Activated CD4-positive, alpha-beta T cell treated with anti-CD3 and anti-CD28 coated beads for 24 hours (primary cell): ENCODE measurements at places on chromosomes 6 and 20.
A peak's percentile ranks its signal among the peaks of the same experiment; 100 is the strongest.

DNA sequence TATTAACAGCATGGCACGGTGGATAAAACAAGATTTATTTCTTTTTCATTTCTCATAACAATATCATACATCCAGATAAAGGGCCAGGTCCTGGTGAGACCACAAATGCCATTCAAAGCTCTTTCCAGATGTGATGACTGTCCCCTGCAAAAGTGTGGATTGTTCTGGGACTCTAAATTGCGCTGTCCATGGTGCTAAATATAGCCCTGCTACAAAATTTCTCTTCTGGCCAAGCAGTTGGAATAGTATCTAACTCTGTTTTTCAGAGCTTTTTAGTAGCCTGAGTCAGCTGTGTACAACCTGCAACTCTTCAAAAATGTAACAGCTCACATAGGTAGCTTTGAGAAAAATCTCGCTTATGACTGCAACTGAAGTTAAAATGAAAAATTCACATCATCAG lies 115.8 kb downstream of the MANEA start:
- DNase-seq: no peak

- DNase-seq: no peak
These were observed 148.1 kb downstream of the ZDHHC14 start for GRCh38 chr6:157528931-157529653.

DNA sequence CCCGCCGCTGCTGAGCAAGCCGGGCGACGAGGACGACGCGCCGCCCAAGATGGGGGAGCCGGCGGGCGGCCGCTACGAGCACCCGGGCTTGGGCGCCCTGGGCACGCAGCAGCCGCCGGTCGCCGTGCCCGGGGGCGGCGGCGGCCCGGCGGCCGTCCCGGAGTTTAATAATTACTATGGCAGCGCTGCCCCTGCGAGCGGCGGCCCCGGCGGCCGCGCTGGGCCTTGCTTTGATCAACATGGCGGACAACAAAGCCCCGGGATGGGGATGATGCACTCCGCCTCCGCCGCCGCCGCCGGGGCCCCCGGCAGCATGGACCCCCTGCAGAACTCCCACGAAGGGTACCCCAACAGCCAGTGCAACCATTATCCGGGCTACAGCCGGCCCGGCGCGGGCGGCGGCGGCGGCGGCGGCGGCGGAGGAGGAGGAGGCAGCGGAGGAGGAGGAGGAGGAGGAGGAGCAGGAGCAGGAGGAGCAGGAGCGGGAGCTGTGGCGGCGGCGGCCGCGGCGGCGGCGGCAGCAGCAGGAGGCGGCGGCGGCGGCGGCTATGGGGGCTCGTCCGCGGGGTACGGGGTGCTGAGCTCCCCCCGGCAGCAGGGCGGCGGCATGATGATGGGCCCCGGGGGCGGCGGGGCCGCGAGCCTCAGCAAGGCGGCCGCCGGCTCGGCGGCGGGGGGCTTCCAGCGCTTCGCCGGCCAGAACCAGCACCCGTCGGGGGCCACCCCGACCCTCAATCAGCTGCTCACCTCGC lies 1.5 kb downstream of the ARID1B start:
- DNase-seq: peak; percentile 35

GRCh38 chr6:117138425-117138824 lies 126.9 kb upstream of the VGLL2 start:
- no peak for DNase-seq

- no peak for DNase-seq
These were observed 40.3 kb downstream of the PPP1R14C start for GRCh38 chr6:150183105-150183504.

DNA sequence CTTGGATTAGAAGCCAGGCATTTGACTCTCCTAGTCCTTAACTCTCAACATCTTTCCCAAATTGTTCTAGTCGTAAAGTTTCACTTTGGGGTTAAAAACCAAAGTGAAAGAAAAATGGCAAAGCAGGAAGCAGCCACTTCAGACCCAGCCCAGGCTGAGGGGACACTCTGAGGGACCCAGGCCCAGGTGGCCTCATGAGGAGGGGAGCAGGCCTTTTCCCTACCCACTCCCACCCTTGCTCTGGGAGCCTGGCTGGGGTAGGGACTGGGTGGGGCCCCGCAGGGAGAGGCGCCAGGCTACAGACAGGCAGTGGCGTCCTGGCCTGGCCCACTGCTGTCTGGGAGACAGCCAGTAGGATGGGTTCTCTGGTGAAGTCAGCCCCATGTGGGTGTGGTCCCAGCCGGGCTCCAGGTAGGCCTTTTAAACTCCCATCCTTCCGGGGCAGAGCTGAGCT lies 68.7 kb upstream of the MYL9 start:
- no peak for DNase-seq

DNA sequence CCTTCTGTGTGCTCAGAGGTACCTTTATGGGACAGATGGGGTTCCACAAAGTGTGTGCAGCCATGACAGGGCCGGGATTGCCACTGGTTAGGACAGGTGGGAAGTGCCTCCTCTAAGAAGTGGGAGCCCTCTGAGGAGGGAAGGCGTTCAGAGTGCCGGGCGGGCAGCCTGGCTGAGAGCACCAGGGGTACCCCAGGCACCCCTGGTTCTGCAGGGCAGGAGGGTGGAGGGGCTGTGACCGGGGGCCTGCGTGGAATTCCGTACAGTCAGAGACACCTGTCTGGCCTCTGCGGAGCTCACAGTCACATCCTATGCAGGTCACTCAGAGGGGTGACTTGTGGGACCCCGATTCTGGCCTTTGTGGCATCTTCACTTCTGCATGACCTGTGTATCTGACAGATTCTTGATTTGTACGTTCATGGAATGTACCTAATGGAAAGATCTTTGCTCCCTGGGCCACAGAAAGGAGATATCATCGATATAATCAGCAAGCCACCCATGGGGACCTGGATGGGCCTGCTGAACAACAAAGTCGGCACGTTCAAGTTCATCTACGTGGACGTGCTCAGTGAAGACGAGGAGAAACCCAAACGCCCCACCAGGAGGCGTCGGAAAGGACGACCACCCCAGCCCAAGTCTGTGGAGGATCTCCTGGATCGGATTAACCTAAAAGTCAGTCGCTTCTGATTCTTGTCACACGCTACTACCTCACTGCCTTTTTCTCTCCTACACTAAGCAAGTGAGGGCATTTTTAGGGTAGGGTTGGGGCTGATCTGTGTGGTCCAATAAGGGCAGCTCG lies 190.9 kb downstream of the SASH1 start:
- DNase-seq: no peak

- DNase-seq: no peak
These were observed 10.9 kb upstream of the PGC start for GRCh38 chr6:41757931-41758640.

DNA sequence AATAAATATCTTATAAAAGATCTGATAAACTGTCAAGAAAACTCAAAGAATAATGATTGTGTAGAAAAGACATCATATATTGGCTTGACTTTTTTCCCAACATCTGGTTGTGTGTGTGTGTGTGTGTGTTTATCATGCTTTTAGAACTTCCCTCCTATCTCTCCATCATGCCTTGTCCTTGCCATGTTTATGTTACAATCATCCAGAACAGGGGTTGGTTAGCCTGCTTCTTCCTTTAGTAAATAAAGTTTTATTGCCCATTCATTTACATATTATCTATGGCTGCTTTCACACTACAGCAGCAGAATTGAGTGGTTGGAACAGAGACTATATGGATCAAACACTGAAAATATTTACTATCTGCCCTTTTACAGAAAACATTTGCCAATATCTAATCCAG lies 52.8 kb upstream of the RIPOR2 start:
- DNase-seq: no peak

GRCh38 chr20:8390500-8390899 lies 258.4 kb downstream of the PLCB1 start:
- no peak for DNase-seq

GRCh38 chr20:29878281-29878741 lies 1379.2 kb upstream of the DEFB115 start:
- no peak for DNase-seq

DNA sequence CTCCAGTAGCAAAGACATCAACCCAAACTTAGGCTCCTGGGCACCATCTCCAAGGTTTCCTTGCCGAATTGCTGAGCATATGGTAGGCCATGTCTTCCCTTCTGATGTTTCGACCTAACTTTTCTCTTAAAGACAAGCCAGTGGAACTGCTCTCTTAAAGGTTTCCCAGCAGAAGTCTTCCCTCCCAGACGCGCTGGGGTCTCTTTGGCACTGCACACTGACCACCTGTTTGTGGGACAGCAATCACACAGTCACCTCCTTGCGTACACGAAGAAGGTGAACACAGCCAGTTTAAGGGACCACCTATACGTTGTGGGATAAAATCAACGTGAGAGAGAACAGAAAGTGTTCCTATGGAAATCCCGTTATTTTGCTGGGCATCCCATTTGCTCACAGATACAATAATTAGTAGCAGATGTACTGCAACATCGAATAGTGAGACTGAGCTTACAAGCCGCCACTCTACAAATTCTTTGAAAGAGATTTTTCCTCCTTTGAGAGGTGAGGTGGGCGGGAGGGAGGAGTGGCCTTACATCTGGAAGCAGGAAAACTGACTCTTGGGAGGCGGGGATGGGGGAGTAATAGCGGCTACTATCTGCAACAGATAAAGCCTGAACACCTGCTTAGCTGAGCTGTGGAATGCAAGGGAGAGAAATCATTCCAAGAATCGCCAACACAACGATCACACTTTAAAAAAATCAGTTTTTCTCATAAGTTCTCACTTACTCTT lies 9.9 kb downstream of the GRIK2 start:
- DNase-seq: no peak

GRCh38 chr6:16742116-16742515 lies 19.1 kb downstream of the ATXN1 start:
- DNase-seq: no peak

GRCh38 chr6:132607544-132608233 lies 16.4 kb downstream of the TAAR2 start:
- no peak for DNase-seq

GRCh38 chr6:65627015-65627414 lies 80.0 kb downstream of the EYS start:
- DNase-seq: no peak
